ENCODE measurements at places on chromosomes 1 and 21.

DNA sequence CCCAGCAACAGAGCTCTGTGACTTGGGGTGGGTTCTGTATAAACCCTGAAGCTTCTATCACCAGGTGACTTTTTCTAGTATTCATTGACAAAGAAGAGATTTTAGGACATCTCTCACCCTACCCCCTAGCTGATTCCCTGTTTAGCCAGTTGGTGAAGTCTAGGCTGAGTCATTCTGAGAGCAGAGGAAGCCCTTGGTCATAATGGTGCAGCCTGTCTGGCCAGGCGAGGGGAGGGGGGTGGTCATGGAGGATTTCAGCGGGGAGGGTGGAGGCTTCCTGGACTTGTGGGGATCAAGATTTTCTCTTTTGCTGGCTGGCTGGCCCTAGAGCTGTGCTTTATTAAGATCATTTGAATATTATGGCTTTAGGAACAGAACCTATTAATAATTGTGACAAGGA is 262.6 kb downstream of the CAMTA1 start:
- no peak for DNase-seq

DNA sequence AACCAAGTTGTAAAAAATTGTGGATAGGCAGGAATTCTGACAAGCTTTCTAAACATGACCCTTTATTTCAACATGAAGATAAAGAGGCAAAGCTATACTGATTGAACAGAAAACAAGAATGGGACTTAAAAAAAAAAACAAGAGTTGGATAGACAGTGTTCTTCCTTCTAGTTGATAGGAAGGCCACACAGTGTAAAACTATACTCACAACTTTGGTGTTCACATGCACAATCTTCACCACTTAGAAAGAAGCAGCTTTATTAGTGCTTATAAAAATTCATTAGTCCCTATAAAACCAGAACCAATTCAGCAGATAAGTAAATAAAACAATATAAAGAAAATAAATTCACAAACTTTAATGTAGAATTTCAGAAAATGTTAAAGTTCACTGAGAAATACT is 101.8 kb downstream of the AKT3 start:
- DNase-seq: no peak

GRCh38 chr1:227449051-227449450 is 114.3 kb upstream of the ZNF678 start:
- DNase-seq: no peak

- DNase-seq: no peak
Observed at GRCh38 chr1:228061411-228062084, 21.0 kb upstream of the ARF1 start.

DNA sequence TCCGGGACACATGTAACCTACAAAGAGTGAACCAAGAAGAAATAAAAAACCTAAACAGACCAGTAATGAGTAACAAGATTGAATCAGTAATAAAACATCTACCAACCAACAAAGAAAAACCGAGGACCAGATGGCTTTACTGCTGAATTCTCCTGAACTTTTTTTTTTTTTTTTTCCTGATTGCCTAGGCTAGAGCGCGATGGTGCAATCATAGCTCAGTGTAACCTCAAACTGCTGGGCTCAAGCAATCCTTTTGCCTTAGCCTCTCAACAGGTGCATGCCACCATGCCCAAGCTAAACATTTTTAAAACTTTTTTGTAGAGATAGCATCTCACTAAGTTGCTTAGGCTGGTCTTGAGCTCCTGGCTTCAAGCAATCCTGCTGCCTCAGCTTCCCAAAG is 11.2 kb upstream of the FGGY start:
- no peak for DNase-seq

DNA sequence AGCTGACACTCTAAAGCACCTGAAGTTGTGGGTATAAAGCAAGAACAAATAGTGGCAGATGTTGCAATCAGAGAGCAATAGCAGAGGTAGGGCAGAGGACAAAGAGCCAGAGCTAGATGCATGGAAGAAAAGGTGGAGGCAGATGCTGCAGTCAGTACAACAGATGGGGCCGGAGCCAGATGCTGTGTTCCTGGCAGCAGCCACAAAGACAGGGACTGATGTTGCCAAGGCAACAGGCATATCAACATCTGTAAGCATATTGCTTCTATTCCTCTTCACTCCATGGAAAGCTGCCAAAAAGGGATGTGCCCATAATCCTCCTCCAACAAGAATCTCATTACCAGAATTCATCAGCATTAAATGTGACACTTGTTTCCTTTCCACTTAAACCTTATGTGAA is 108.0 kb downstream of the TNNI3K start:
- DNase-seq: no peak

GRCh38 chr1:230099465-230099864 is 32.4 kb downstream of the GALNT2 start:
- no peak for DNase-seq

- DNase-seq: no peak
Observed at GRCh38 chr1:119790451-119791198, 20.6 kb downstream of the REG4 start.

All from GM06990 (cell line).